ENCODE measurements at places on chromosomes 11 and 22.

- DNase-seq = no peak
These were observed 161.6 kb upstream of the BDNF start for GRCh38 chr11:27861706-27862430.

DNA sequence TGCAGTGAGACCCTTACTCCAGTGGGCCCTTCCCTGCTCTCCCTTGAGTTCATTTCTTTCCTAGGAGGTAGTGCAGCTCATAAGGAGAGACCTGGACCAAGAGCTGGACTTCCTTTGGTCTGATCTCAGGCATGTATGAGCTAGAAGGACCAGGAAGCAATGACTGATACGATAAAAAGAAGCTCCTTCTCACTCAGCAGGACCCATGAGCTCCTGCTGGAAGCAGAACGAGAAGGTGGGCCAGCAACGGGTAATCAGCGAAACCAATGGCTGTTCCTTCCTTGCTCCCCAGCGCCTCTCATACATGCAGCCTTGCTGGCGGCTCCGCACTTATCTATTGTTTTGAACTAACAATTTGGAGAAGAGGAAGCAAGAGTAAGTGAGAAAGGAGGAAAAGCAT is 56.8 kb downstream of the RPUSD4 start:
- no peak for DNase-seq

- peak; percentile 43 for DNase-seq
These were observed 21.4 kb upstream of the PANX2 start for GRCh38 chr22:50148991-50149721.

DNA sequence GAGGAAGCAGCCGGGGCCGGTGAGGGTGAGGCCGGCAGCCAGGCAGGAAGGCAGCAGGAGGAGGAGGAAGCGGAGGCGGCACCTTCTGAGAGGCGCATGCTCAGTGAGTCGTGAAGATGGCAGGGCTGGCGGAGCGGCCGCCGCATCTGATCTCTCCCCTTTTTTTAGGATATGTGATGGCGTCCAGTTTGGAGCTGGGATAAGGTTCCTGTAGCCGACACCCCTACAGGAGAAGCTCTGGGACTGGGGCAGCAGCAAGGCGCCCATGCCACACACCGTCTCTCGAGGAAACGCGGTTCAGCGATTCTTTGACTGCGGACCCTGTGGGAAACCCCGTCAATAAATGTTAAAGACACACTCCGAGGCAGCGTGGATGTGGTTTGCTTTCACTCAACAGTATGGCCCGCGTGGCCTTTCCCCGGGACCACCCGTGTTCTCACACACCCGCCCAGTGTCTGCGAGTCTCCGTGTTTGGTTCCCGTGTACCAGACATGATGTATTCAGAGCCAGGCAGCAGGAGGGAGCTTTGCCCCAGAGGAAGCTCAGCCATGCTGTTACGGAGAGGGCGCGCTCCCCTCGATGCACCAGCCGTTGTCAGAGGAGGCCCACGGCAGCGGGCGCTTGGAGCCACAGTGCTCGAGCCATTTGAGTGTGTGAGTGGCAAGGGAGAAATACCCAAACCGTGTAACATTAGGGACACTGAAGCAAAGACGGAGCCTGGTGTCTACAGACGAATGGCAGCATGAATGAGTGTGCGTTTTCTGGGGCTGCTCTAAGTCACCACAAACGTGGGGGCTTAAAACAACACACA is 27.7 kb upstream of the PARVB start:
- no peak for DNase-seq

DNA sequence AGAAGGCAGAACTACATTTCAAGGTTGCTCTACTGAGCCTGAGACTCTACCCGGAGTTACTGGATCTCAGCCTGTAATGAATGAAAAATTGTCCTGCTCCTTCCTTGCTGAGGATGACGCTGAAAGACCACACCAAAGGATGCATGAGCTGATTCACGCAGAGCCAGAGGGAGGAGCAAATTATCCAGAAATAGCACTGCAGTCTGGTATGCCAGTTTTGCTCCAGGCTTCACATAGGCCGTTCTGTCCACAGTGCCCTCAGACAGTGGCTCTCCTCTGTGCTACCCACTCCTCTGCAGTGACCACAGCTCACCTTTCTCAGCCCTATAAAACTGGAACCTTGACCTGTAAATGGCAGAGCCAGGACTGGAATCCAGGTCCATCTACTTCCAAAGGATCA is 79.3 kb upstream of the GALNT18 start:
- DNase-seq = no peak

- no peak for DNase-seq
These were observed 101.2 kb upstream of the TIMP3 start for GRCh38 chr22:32700191-32700882.

GRCh38 chr11:26712497-26712896 is 9.4 kb downstream of the SLC5A12 start:
- no peak for DNase-seq

DNA sequence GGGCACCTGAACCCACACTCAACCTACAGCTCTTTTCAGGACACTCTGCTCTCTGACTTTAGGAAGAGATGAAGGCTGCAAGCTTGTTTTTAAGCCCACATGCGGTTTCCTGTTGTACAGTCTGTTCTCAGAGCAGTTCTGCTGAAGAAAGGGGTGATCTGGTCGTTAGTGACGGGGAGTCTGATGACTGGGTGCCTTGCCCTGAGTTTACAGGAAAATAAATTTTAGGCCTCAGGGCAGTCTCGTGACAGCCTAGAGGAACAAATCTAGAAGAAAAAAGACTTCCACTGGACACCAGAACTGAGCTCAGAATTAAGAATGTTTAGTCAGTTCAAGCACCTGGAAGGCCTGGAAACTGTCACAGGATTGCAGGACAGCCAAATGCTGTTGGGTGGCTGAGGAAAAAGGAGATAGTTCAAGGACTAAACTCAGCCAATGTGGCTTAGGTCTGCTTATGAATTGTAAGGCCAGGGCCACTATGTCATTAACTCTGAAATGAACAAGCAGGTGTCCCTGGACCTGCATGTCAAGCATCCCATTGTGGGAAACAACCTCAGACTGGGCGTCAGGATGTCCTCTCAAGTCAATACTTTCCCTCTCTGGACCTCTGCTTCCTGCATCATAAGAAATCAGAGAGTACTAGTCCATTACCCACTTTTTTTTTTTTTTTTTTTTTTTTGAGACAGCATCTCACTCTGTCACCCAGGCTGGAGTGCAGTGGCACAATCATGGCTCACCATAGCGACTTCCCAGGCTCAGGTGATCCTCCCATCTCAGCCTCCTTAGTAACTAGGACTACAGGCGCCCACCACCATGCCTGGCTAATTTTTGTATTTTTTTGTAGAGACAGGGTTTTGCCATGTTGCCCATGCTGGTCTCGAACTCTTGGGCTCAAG is 5.7 kb downstream of the PIK3IP1 start:
- no peak for DNase-seq

DNA sequence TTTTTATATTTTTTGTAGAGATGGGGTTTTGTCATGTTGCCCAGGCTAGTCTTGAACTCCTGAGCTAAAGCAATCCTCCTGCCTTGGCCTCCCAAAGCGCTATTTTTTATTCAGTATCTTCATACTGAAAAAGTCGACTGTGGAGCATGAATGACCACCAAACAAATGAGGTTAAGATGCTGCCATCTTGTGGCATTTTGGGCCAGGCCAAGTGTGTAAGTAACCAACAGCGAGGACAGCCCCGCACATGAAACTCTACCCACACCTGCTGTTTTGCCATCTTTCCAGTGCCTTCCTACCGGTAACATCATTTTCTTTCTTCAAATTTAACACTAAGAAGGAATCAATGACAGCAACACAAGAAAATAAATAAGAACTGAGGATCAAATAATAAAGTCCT is 32.2 kb upstream of the AQP11 start:
- DNase-seq = no peak

DNA sequence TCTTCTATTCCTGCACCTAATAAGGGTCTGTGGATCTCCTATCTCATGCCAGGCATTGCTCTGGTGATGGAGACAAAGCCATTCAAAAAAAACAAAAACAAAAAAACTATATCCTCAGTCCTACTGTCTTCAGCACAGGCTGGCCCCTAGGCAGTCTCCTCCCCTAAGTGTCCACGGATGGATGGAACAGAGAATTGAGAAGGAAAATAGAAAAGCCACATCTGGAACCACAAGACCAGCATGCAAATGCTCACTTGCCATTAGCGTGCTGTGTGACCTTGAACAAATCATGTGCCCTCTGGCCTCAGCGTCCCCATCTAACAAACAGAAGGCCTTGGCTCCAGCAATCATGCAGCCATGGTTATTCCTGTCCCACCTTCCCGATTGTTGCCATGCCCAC is 32.7 kb upstream of the CD82 start:
- no peak for DNase-seq

DNA sequence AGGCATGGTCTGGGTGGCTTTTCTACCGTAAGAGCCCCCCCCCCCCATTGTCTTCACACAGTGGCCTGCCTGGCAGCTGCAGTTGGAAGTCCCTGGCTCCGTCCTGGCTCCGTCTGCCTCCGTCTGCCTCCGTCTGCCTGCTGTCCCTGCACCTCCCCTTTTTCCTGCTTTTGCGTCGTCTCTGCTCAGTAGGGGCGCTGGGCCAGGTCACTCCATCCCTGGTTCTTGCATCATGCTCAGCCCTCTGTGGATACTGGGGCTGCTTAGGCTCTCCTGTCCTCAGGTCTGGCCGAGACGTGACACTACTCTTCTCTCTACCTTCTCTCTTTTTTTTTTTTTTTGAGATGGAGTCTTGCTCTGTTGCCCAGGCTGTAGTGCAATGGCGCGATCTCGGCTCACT is 27.8 kb downstream of the AP2A2 start:
- no peak for DNase-seq

- no peak for DNase-seq
These were observed 614 bp upstream of the ASCL2 start for GRCh38 chr11:2271077-2271326.

DNA sequence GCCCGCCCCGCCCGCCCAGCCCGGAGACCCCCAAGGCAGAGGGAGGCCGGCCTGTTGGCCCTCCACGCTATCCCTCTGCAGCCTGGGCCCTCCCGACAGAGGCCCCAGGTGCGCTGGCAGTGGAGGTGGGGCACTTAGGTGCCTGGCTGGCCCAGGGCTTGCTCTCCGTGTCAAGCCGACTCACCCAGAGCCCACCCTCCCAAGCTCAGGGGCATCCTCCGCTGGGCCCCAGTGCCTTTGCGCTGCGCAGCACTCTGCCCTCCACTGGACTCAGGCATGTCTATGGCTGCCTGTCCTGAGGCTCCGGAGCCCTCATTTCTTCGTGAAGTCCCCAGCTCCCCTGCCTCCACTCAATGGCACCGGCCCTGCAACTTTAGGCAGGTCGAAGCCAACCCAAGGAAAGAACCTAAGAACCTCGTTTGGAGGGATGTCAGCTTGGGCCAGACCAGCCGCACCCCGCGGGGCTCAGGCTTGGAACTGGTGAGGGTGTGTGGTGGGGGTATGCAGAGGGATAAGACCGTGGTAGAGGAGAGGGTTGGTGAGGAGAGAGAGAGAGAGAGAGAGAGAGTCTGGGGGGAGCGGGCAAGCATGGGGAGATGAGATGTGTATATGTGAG is 6.1 kb downstream of the SMIM45 start:
- no peak for DNase-seq

DNA sequence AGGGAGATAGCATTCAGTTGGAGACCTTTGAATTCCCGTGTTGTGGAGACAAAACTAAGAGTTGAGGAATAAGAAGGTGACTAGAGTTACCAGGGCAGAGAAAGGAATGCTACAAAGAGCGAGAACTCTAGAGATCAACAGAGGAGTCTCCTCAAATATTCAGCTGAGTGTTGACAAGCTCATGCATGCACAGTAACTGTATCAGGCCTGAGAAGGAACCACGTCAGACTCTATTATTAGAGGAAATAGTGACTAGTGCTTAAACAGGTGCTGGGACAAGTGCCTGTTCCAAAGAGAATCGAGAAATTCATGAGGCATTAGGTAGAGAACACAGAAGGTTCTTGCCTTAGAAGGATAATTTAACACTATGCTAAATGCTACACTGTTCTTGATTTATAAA is 333.8 kb upstream of the CHORDC1 start:
- no peak for DNase-seq

GRCh38 chr11:98227278-98227677 is 793.5 kb upstream of the CNTN5 start:
- no peak for DNase-seq

- DNase-seq = no peak
These were observed 9.1 kb upstream of the P4HA3 start for GRCh38 chr11:74320538-74320937.

GRCh38 chr11:76654980-76655379 is 15.6 kb downstream of the LRRC32 start:
- DNase-seq = no peak

DNA sequence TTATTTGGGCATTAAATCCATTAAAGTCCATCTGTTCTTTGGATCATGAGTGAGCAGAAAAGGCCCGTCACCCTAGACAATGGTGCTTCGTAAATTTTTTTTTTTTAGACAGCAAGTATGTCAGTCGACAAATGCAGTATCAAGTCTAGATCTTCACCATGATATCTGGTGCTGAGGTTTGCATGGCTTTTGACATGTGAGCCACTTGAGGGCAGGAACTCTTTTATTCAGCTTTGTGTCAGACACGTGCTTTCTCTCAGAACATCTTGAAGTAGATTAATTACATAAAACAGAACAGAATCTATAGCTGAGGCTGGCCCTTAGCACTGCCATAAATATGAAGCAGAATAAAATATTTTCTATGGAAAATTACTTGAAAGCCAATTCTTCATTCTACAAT is 62.9 kb upstream of the CARD18 start:
- DNase-seq = no peak

- no peak for DNase-seq
These were observed 189.0 kb upstream of the BLID start for GRCh38 chr11:122304973-122305372.

DNA sequence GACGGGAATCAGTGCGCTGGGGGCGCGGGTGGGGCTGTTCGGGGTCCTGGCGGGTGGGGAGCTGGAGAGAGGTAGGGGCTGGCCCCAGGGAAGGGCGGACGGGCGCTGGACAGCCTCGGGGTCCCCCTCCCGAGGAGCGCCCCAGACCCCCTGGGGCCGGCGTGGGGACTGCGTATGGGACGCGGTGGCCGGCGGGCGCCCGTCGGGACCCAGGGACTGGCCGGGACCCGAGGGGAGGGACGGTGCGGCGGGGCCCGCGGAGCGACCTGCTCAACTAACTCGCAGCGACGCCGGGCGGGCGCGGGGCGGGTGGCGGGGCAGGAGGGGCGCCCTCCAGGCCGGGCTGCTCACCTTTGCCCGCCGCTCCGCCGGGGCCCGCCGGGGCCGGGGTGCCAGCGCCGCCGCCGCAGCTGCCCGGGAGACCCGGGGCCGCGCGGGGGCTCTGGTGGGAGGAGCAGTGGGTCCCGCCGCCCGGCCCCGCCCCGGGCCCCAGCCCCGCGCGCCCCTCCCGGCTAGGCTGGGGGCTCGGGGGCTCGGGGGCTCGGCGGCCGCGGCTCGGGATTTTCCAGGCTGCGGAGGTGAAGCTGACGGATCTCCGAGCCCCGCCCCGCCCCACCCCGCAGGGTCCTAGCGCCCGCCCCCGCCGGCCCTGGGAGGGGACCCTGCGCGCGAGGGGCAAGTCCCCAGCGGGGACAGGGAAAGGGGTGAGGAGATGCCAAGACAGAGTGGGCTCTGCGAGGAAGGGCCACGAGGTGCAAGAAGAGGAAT is 12.3 kb downstream of the STARD10 start:
- no peak for DNase-seq

DNA sequence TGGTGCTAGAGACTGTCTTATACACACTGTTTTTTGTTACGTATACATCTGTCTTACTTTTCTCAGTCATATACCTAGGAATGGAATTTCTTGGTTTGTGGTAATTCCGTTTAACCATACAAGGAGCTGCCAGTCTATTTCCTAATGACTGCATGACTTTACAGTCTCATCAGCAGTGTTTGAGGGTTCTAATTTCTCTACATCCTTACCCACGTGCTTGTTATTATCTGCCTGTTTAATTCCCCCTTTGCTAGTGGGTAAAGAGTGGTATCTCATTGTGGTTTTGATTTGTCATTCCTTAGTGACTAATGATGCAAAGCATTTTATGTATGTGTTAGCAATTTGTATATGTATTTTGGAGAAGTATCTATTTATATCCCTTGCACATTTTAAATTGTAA is 1008.0 kb downstream of the FAM181B start:
- DNase-seq = no peak
